Left ventricle myocardium superior (tissue), 1 donor: ENCODE measurements at places on chromosomes 5 and 9.

- peak; percentile 78 for DNase-seq
Measured at GRCh38 chr5:174910245-174910737, 185.9 kb downstream of the MSX2 start.

DNA sequence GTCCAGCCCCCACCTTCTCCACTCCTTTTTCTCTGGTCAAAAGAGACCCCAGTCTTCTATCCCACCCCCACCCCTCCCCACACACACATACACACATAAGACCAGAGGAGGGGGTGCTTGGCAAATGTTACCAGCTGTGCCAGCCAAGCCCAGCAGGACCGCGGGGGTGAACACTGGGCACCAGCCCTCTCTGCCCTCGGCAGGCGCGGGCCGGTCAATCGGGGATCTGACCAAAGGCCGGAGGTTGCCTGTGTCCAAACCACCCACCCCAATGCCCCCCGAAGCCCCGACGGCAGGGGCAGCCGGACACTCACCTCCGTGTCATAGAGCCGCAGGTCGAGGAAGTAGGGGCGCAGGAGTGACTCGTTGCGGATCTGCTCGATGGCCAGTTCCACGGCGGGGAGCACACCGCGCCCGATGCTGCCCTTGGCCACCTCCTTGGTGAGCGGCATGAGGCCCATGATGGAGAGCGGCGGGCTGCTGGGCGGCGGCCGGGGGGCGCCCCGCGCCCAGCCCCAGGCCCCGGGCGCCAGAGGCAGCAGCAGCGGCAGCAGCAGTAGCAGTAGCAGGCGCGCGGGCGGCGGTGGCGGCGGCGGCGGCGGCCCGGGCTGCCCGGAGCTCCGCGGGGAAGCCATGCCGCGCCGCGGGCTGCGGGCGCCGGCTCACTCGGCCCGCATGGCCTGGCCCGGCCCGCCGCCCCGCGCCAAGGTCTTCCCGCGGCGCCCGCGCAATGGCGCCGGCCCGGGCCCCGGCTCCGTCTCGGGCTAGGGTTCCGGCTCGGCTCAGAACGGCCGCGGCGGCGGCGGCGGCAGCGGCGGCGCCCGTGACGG, 417 bp downstream of the GABBR2 start:
- no peak for DNase-seq

DNA sequence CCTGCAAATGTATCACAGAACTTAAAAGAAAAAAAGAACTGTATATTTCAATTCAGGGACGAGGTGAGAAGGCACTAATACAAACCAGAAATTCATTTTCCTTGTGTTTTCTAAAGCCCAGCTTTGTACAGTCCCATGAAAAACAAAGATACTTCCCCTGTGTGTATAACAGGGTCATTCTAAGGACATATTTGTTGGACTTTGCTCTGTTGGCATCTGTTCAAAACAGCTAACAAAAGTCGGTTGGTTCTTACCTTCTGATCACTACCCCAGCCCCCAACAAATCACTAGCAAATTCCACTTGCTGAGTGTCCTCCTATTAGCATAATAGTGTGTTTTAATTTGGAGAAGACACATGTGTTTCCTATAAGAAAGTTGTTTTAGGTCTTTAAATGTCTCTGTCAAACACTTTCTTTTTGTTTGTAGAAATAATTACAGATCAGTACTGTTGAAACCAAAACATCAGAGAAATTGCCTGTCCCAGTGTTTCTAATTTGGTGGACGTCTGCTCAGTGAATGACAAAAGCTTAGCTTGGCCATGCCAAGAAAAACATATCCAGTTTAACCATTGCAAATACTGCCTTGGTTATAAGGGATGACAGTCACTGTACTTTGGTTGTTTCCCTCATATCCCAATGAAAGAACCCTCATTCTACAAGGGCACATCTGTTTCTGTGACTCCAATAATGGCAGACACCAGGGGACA, 480.5 kb downstream of the EBF1 start:
- DNase-seq = no peak

- peak; percentile 37 for DNase-seq
Measured at GRCh38 chr5:6899221-6899620, 186.0 kb downstream of the TENT4A start.

DNA sequence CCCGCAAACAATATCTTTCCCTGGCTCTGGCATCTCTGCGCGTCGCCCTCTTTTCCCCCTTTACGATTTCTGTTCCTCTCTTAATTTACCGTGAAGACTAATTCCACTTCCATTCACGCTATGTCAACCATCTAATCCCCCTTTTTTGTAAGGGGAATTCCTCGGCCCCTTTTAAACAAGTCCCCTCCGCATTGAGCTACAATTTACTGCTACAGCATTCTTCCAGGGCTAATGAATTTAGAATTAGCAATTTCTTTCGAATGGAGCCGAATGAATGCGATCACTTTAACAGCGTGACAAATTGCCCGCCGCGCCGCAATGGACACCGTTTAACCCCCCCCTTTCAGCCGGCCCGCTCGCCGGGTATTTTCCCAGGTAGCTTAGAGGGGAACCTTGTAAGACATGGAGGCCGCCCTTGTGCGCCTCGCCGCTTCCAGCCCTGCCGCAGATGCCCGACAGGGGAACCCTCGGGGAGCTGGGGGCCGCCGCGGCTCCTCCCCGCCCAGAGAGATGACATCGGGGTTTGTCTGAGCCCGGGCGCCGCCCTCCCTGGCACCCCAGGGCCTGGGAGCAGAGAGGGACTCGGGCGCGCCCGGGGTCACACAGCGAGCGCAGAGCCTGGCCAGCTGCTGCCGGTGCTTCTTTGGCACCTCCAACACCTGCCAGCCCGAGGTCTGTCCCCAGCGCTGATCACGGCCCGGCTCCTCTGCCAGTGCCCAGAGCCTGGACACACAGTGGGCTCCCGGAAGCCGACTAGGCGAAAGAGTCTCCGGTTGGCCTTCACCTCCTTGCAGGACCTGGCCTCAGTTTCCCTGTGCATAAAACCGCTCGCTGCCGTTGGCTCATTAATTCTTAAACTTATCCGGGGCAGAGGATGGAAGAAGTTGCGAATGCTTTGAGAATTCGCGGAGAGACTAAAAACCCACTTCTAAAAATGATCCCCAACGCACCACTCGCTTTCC, 1.3 kb downstream of the PRDM12 start:
- no peak for DNase-seq

- DNase-seq = no peak
Measured at GRCh38 chr5:5481206-5481605, 58.7 kb downstream of the ICE1 start.

GRCh38 chr5:172440486-172440885, 13.8 kb downstream of the SH3PXD2B start:
- DNase-seq = no peak

- peak; percentile 89 for DNase-seq
Measured at GRCh38 chr5:61330845-61331406, 1.1 kb upstream of the ZSWIM6 start.

- DNase-seq = no peak
Measured at GRCh38 chr9:22214497-22215031, 205.5 kb upstream of the CDKN2B start.

DNA sequence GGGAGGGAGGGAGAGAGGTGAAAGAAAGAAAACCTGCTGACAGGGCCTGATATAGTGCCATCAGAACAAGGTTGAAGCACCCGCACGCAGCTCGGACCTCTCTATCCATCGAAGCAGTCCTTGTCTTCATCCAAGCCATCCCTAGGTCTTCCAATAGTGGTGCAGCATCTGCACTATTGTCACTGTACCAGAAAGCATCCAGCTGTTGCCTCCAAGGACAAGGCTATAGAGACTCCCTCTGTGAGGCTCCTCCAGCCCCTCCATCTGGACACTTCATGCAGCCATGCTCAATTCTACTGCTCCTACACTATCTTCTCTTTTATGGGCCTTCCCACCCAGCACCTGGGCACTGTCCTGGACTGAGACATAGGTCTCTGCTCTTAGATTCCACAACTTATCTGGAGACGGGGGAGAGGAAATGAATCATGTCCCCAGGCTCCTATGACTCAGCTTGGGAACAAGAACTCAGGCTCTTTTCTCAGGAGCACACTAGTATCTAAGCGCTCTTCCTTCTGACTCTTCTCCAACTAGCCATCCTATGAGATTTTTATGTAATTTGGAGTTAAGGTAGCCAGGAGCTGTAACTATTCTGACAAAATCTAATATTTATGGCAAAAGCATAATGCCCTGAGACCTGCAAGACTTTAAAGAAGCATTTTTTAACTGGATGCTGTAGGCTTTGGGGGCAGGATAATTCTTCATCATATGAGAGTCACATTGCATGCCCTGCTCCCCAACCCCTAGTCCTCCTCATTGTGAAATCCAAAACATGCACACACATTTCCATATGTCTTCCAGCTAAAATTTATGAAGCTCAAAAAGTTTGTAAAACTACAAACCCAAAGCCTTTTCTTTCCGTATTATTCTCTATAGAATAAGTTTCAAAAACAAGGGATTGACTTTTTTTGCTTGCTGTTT, 446.8 kb downstream of the CCDC171 start:
- peak; percentile 24 for DNase-seq

GRCh38 chr9:101387871-101388506, 3.2 kb upstream of the BAAT start:
- no peak for DNase-seq

- no peak for DNase-seq
Measured at GRCh38 chr5:149687486-149688168, 42.5 kb upstream of the PPARGC1B start.

- no peak for DNase-seq
Measured at GRCh38 chr9:126496781-126497659, 116.7 kb upstream of the LMX1B start.

GRCh38 chr9:136881691-136882108, 4.6 kb upstream of the TRAF2 start:
- DNase-seq = no peak

GRCh38 chr9:13575558-13575957, 296.1 kb upstream of the MPDZ start:
- DNase-seq = no peak

DNA sequence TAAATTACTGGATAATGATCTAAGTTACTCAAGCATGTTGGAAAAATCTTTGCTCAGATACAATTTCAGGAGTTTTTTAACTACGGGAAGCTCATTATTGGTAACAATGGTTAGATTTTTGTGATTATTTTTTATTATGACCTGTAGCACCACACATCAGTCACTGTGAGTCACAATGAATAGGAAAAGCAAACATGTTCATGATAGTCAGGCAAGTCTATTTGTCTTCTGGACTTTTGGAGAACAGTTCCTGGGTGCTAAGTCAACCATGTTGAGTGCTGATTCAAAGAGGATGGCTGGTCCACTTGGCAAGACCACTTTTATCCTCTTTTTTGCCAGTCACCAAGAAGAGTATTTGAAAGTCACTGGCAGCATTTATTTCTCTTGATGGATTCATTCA, 403.2 kb downstream of the KIF4B start:
- DNase-seq = no peak

- DNase-seq = no peak
Measured at GRCh38 chr5:138775034-138775433, 21.8 kb downstream of the CTNNA1 start.

GRCh38 chr5:13412040-13412595, 532.4 kb downstream of the DNAH5 start:
- no peak for DNase-seq

DNA sequence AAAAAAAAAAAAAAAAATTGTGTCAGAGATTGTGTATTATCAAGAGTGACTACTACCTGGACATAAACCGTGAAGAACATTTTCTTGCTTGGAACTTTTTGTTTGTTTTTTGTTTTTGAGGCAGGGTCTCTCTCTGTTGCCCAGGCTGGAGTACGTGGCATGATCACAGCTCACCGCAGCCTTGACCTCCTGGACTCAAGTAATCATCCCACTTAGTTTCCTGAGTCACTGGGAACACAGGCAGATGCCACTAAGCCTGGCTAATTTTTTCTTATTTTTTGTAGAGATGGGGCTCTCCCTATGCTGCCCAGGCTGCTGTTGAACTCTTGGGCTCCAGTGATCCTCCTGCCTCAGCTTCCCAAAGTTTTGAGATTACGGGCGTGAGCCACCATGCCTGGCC, 25.8 kb downstream of the DCP2 start:
- no peak for DNase-seq

- DNase-seq = no peak
Measured at GRCh38 chr5:67437905-67438845, 241.6 kb upstream of the CD180 start.

GRCh38 chr5:139561655-139562451, 714 bp downstream of the UBE2D2 start:
- DNase-seq = no peak

- DNase-seq = no peak
Measured at GRCh38 chr5:62310426-62311143, 4.6 kb downstream of the KIF2A start.

GRCh38 chr5:27963050-27963783, 924.8 kb upstream of the CDH9 start:
- DNase-seq = peak; percentile 16

GRCh38 chr9:134328841-134329575, 2.8 kb downstream of the RXRA start:
- peak; percentile 79 for DNase-seq

DNA sequence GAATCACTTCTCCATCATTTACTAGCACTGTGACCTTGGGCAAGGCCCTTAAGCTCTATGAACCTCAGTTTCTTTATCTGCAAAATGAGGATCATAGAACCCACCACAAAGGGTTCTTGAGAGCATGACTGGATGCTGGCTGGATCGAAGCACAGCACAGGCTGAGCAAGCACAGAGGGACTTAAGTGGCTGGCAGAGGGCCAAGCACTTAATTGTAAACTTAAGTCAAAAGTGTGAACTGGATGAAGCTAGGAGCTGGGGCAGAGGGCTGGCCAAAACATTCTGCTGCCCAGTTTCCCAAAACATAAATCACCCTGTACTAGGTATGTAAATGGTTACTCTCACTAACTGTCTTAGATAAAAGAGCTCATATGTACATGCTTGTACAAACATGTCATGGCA, 112.3 kb upstream of the WWC1 start:
- no peak for DNase-seq

DNA sequence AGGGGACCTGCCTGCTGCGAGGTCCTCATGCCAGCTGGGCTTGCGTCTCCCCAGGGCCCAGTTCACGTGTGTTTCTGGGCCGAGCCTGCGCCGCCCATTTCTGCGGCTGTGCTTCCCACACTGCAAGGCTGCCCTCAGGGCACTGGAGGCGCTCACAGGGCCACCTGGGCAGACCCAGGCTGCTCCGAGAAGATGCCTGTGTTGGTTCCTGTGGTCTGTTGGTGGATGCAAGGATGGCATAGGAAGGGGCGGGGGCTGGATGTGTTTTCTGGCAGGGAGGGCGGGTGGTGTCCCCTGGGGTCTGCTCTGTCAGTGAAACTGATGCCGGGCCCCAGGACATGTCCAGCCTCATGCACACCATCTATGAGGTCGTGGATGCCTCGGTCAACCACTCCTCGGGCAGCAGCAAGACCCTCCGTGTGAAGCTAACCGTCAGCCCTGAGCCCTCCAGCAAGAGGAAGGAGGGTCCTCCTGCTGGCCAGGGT, 25.9 kb downstream of the NKD2 start:
- DNase-seq = peak; percentile 26
